Lower leg skin (tissue), 4 donors: ENCODE measurements at places on chromosomes 7 and 10. TPM values are rescaled to one million over a fixed set of nuclear protein-coding genes. Genes with fewer than 3 reads are reported as not detected.

DNA sequence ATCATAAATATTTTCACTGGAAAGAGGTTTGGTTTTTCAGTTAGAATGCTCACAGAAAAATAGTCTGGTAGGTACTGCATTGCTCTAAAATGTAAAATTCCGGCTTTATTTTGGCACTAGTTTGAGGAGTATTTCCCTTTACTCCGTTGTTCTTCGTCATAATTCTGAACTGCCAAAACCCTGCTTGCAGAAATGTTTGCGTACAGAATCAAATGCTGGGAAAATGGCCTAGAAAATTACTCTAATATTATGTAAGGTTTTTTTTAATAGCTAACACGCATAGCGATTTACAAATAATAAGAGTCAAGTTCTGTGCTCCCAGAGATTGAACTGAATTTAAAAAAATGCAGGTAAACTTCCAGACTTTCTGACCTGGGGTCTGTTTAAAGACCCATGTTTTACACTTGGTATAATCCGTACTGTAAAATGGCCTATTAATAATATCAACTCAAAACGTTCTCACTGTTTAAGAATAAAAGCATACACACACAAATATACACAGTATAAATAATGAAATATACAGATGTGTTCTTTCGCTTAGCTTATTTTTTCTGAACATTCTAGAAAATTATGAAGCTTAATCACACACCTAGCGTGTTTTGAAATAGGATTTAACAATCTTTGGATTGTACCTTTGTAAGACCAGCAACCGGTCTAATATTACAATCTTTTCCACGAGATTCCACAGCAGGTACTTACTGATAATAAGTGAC, 23.5 kb upstream of the ANLN start:
- no peak for DNase-seq

DNA sequence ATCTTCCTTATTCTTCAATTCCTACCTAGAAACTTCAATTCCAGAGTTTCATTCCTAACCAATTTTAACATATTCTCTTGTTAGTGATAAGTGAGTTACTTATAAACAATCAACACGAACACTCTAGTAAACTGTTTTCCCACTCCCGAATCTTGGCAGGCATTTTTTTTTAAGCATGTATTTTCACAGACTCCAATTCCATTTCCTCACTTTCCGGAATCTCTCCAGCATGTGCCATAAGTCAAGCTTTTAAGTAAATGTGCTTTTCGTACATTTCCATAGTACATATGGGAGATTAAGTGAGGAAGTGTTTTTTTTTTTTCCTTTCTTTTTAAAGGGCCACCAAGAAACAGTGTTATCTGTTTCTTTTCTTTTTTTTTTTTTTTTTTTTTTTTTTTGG, 89.1 kb downstream of the FGFR2 start:
- DNase-seq = no peak

GRCh38 chr7:156473476-156474240, 166.9 kb upstream of the RNF32 start:
- no peak for DNase-seq

DNA sequence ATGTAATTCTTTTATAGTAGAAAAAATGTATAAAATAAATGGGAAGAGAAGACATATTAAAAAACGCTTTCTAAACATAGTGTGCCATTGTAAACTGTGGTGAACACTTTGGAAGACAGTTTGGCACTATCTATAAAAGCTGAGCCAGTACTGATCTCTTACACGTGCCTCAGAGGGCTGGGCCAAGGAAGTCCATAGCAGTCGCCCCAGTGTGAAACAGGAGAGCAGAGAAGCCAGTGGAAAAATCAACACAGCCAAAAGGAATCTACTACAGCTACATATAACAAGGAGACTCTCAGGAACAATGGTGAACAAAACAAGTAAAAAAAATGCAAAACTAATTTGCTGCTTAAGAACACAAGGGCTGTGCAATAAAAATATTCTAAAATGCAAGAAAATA, 20.6 kb downstream of the SEPHS1 start:
- no peak for DNase-seq

DNA sequence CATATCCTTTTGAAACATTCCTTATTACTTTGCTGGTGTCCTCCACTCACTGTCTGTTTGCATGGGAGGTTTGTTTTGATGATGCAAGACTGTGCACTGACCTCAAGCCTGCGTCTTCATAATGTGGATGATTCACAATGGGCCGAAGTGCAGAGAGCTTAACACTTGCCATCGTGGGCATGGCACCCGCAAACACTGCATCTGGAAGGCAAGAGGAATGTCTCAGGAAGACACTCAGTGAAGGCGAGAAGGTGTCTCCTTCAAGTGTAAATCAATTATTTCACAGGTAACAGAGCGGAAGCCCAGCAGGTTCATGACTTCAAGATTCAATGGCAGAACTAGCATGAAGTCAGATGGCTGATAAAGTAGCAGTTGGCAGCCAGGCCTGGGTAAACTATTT, 98.1 kb downstream of the DPY19L1 start:
- DNase-seq = no peak

The GFRA1 gene
- 18.0 TPM for total RNA-seq
